ENCODE measurements at places on chromosomes 6 and 20. TPM values are rescaled to one million over a fixed set of nuclear protein-coding genes. Genes with fewer than 3 reads are reported as not detected.

The PKIG gene
- 110 TPM for total RNA-seq

The NNAT gene
- total RNA-seq = 1.6 TPM

The VSTM2L gene
- total RNA-seq = 0.54 TPM

The ZDHHC14 gene
- total RNA-seq = 6.2 TPM

The NMBR gene
- total RNA-seq = not detected

The GGTLC1 gene
- total RNA-seq = 5.9 TPM

The HRH3 gene
- total RNA-seq = not detected

GRCh38 chr6:96520171-96521115 lies 1.2 kb upstream of the UFL1 start:
- DNase-seq = no peak
- peak overlapping the region; percentile 79 for H3K4me3 ChIP-seq
- peaks cover 10% of the 10 kb centered on the region for H3K36me3 ChIP-seq
- H3K27ac ChIP-seq = no peak overlapping the region
- H3K4me1 ChIP-seq = peaks cover 14% of the 10 kb centered on the region

- peaks cover 29% of the 10 kb centered on the region for H3K4me1 ChIP-seq
- peak; percentile 63 for DNase-seq
- H3K4me3 ChIP-seq = peak within 1 kb of the TSS; percentile 35
- no peaks in the 10 kb centered on the region for H3K27me3 ChIP-seq
Measured at GRCh38 chr6:159169193-159169555, at the start of gene FNDC1. FNDC1 (plus strand) TSS chr6:159169400; CDS start chr6:159169597, 197 bp downstream.

DNA sequence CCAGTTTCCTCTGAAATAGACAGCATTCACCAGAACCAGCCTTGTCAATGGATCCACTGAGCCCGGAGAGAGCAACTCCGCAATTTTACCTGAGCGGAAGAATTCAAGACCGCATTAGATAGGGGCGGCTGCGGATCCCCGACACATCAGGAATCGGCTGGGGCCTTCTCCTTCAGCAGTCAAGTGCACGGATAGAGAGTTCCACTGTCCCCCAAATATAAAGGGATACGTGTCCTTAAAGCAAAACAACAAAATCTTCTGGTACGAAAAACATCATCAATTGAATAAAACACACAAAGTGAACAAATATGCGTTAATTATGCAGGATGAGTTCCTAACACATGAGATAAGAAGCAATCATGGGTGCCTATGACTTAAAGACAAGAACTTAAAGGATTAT lies 18.3 kb downstream of the SERPINB6 start:
- H3K27me3 ChIP-seq = no peaks in the 10 kb centered on the region
- DNase-seq = no peak
- H3K27ac ChIP-seq = peak overlapping the region; percentile 72
- peaks cover 18% of the 10 kb centered on the region for H3K4me1 ChIP-seq

- peaks cover 13% of the 10 kb centered on the region for H3K4me1 ChIP-seq
- no peaks in the 10 kb centered on the region for H3K27me3 ChIP-seq
- no peak for DNase-seq
- no peaks in the 10 kb centered on the region for H3K36me3 ChIP-seq
- H3K4me3 ChIP-seq = no peak overlapping the region
Measured at GRCh38 chr20:62618611-62619529, 23.4 kb upstream of the SLCO4A1 start.

GRCh38 chr20:8518878-8519277 lies 386.8 kb downstream of the PLCB1 start:
- H3K27ac ChIP-seq = no peak overlapping the region
- no peaks in the 10 kb centered on the region for H3K27me3 ChIP-seq
- H3K4me1 ChIP-seq = no peaks in the 10 kb centered on the region
- DNase-seq = no peak
- no peak overlapping the region for H3K4me3 ChIP-seq

DNA sequence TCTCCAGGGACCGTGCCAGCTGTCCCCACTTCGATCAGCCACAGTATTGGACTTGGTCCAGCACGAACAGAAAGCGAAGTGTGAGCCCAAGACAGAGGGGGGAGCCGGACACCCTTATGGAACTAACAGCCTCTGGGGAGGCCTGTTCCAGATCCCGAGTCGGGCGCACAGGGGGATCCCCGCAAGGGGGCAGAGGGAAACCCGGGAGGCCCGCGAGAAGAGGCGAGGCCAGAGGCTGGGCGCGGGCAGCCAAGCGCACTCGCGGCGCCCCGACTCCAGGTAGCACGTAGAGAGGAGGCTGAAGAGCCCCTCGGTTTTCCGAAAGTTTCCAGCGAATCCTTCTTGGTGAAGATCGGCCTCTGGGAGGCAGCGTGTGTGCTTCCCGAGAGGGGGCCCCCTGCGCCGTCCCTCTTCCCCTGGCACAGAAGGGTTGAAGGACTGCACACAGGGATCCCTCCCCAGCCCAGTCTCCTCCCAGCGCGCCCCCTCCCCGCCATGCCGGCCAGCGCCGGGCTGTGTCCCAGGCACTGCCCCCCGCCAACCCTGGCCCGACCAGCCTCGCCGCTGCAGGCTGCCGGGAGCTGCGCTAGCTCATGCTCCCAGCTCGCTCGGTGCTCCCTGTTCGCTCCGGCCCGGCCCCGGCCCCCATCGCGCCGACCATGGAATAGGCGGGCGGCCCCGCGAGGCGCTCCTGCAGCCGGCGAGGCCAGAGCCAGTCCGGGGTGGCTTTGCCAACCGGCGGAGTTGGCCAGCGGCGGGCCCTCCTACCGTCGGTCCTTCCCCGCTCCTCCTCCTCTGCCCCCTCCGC lies 577 bp upstream of the SLC24A3 start:
- peaks cover 23% of the 10 kb centered on the region for H3K4me1 ChIP-seq
- H3K36me3 ChIP-seq = no peaks in the 10 kb centered on the region
- DNase-seq = peak; percentile 87
- H3K27ac ChIP-seq = peak overlapping the region; percentile 71

DNA sequence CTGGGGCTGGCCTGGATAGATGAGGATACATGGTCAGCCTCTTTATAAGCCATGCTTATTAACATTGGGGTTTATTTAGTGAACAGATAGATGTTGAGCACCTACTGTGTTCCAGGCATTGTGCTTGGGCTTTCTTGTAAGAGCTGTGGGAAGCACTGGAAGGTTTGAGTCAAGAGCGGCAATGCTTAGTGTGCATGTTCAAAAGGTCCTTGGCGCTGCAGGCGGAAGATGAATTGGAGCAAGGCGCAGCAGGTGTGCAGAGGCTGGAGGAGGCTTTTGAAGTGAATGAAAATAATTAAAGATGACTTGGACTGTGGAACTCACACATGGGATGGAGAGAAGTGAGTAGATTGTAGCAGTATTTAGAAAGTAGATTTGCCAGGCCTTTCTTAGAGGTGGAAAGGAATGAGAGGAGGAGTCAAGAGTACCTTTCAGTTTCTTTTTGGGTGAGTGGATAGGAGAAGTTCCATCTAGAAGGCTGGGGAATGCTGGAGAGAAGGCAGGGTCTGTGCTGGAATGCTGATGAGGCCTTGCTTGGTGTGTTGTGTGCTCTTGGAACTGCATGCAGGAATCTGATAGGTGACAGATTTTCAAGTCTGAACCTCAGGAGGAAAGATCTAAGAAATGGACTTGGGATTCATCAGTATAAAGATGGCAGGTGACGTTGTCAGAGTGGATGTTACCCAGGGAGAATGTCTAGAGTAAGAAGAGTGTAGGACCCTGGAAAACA lies 26.4 kb downstream of the SNX9 start:
- H3K36me3 ChIP-seq = no peaks in the 10 kb centered on the region
- H3K27ac ChIP-seq = no peak overlapping the region
- H3K4me3 ChIP-seq = no peak overlapping the region
- H3K4me1 ChIP-seq = peaks cover 22% of the 10 kb centered on the region

DNA sequence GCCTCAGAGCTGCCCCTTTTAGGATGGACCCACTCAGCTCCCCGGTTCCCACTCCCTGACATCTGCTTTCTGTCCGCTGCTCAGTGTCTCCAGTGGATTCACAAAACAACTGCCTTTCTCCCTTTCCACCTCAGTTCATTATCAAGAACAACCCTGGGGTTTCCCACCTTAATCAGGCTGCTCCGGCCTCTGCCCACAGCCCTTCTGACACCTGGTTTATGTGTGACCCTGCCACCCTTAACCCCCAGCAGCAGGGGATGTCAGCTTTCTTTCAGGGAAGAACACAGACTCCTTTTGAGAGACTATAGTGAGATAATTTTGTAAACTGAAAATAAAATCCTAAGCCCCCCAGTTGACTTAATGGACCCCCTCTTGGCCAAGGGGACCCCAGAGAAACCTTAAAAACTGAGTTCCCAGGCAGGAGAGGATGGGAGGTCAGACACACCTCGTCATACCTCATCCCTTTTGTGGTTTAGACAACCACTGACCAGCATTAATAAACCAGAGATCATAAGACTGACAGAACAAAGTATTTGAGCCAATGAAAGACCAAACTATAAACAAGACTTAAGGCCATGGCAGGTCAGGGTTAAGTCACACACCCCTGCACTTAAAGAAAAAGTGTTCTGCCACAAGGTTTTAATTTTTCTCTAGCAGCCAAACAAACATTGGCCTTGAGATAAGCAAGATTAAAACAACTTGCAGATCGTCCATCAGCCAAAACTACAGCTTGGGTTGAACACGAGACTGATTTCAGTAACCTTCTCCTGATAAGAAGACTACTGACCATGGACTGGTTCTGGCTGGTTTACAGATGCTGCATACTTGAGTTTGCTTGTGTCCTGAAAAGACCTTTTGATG lies 42.4 kb upstream of the DDR1 start:
- no peak for DNase-seq
- H3K27me3 ChIP-seq = no peaks in the 10 kb centered on the region
- no peaks in the 10 kb centered on the region for H3K36me3 ChIP-seq
- peaks cover 55% of the 10 kb centered on the region for H3K4me1 ChIP-seq

- DNase-seq = no peak
- no peaks in the 10 kb centered on the region for H3K27me3 ChIP-seq
- no peaks in the 10 kb centered on the region for H3K4me1 ChIP-seq
- no peak overlapping the region for H3K27ac ChIP-seq
Measured at GRCh38 chr6:26347699-26348098, 17.3 kb upstream of the BTN3A2 start.

- no peak for DNase-seq
- no peaks in the 10 kb centered on the region for H3K4me1 ChIP-seq
- H3K27me3 ChIP-seq = no peaks in the 10 kb centered on the region
- no peak overlapping the region for H3K4me3 ChIP-seq
- no peak overlapping the region for H3K27ac ChIP-seq
Measured at GRCh38 chr6:121647905-121648304, 212.5 kb downstream of the GJA1 start.

DNA sequence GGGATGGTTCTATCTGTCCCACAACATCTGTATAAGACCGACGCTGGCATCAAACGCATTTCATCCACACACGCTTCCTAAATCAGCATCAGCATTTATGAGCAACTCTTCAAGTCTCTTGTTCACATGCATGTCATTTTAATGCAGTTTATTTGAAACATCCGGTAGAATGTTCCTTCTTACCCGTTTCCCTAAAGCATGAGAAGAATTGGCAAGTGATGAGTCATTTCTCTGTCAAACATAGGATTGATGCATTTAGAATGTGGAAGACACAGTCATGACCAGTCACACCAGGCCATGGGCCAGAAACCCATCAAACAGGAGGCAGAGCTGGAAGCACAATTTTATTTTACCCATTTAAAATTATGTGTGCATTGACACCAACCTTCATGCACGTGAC lies 122.8 kb downstream of the UST start:
- peaks cover 9% of the 10 kb centered on the region for H3K4me1 ChIP-seq
- DNase-seq = no peak
- no peak overlapping the region for H3K27ac ChIP-seq
- H3K4me3 ChIP-seq = no peak overlapping the region
- no peaks in the 10 kb centered on the region for H3K36me3 ChIP-seq
- H3K27me3 ChIP-seq = no peaks in the 10 kb centered on the region
